Stimulated activated CD4-positive, alpha-beta T cell treated with anti-CD3 and anti-CD28 coated beads, Interleukin-2, amount 100 ng/mL, for 4 hours (primary cell): ENCODE measurements at places on chromosomes 11 and 22.

DNA sequence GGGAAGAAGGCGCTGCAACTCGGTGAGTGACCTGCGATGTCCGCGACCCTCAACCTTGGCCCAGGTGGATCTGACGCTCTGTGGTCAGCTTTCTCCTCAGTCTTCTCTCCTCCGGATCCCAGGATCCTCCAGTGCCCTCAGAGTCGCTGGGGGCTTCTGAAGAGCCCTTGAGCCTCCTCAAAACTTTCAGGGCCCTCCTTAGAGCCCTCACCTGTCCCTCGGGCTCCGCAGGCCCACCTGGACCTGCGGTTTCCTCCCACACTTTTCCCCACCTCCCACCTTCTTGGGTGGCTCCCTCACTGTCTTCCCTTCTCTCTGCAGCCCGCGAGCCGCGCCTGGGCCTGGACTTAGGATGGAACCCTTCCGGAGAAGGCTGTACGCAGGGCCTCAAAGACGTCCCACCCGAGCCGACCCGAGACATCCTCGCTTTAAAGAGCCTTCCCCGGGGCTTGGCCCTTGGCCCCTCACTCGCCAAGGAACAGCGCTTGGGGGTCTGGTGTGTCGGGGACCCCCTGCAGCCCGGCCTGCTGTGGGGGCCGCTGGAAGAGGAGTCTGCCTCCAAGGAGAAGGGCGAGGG, 335 bp downstream of the ZNF408 start:
- no peak for DNase-seq

- DNase-seq, result peak; percentile 80
Observed at GRCh38 chr11:14907411-14908213, 15.6 kb upstream of the CYP2R1 start.

GRCh38 chr11:86408845-86409244, 34.2 kb downstream of the CCDC81 start:
- DNase-seq, result no peak

DNA sequence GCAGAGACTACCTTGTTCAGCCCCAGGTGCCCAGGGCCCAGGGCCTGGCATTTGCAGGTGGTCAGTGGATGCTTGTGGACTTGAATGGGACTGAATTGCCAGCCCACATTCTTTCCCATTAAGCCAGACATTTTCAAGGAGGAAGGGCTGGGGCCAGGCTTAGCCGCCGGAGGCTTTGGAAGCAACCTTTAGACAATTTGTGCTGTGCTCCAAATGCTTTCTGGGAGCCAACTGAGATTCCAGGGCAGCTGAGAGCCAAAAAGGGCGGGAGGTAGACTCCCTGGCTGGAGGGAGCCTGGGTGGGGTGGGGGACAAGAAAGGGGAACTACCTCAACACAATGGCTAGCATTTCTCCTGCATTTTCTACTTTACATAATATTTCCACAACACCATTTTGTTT, 54.8 kb upstream of the TIMP3 start:
- no peak for DNase-seq

GRCh38 chr11:14611939-14612338, 31.7 kb upstream of the PDE3B start:
- no peak for DNase-seq

GRCh38 chr11:112785719-112786118, 175.5 kb upstream of the NCAM1 start:
- no peak for DNase-seq

GRCh38 chr11:73760135-73760678, 667 bp downstream of the RAB6A start:
- DNase-seq, result no peak

DNA sequence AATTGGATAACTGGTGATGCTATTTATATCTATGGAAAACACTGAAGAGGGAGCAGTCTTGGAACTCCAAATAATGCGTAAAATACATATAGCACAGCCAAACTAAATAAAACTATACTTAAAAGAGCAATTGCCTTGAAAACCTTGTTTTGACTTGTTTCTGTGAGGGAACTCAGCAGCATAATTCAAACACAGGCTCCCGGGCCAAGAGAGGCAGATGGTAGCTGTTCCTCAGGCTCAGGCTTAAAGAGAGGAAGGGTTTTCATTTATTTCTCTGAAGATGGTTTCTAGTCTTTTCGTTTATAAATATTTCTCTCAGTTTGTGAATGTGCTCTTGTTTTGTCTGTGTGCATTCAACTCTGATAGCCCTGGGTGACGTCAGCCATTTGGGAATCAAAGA, 82.4 kb downstream of the FANCF start:
- no peak for DNase-seq

DNA sequence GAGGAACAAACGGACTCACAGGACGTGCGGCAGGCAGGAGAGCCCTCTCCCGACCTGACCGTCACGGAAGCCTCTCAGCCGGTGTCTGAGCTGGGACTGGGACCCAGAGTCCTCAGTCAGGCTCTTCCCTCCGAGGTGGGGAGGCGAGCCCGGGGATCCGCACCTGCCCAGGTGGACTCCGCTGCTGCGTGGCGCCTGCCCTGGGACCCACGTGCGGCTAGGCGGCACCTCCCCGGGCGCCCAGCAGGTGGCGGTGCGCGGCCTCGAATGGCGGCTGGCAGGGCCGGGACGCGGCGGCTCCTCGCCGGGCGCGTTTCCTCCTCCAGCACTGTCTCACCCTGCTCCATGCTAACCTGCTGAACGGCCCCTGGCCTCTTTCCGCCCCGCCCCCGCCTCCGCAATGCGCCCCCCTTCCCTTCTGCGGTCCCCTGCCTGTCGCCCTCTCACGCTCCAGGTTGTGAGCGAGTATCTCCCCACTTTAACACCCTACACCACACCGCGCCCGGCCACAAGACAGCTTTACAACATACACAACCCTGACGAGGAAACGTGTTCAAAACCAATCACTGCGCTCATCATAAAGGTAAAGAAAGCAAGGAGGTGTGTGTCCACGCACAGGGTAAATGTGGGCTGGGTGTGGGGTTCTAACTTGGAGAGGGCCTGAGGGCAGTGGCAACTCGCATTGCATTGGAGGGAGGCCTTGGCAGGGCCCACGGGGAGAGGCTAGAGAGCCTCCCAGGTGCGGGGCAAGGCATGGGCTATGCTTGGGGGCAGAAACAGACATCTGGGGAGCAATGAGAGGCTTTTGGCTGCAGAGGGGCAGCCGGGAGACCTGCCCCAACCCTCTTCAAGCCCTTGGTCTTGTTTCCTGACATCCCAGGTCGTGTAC, 25.9 kb upstream of the ATXN10 start:
- peak; percentile 67 for DNase-seq

DNA sequence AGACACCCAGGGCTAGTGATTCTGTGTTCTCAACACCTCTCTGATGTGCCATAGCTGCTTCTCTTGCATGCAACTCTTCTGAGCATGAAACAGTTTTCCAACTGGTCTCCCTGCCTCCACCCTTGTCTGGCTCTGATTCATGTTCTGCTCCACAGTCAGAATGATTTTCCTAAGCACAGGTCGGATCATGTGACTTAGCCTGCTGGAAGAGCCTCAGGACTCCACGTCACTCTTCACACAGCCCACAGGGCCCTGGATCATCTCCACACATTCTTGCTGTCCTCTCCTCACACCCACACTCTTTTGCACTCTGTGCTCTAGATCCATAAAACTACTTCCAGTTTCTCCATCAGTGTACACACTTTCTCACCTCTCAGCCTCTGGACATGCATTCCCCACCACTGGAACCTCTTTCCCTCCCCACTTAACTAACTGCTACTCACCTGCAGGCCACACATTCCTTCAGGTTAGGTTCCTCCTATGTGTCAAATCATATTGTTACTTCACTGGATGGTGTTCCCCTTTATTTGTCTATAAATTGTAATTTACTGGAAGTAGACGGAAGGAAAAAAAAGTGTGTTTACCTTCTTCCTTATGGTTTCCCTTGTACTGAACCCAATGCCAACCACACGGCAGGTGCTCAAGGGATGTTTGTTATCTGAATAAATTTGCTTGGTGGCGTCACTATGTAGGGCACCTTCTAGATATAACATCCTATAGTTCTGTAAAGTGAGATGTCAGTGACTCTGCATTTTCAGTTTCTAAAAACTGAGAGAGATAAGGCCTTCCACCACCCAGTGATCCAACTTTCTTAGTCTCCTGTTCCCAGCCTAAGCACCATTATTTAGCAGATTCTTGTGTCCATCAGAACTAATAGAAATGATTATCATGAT, 133.7 kb downstream of the ETS1 start:
- no peak for DNase-seq
